CD4-positive, alpha-beta memory T cell (primary cell): ENCODE measurements at places on chromosomes 3 and 15. TPM values are rescaled to one million over a fixed set of nuclear protein-coding genes. Genes with fewer than 3 reads are reported as not detected.

DNA sequence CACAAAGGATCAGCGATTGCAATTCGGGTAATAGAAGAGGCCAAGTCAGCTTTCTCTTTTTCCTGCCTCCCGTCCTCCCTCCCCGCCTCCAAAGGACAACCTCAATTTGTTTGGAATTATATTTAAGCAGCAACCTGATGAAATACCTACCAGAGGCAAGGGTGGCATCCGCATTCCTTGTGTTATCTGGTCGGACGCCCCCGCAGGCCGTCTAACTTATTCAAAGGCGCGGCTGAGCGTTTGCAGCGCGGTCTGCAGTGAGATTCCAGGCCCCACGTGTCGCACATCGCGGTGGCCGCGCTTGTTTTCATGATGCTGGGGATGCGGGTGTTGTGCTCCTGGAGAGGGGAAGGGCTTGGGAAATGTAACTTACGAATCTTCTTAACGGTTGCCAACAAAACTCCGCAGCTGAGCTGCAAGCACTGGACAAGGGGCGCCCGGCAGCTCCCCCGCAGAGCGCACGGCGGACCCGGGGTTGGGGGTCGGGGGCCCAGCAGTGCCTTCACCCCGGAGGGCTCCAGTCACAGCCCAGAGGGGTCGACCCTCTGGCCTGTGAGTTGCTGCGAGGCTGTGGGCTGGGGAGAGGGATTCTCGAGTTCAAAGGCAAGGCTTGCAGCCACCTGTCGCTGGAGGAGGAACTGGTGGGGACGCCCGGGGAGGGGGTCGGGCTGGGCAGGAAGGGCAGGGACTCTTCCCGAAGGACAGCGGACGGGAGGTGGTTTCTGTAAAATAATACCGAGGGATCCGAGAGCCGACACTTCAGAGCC, 20.5 kb upstream of the RGMA start:
- H3K27ac ChIP-seq, result no peak overlapping the region
- no peaks in the 10 kb centered on the region for H3K36me3 ChIP-seq
- no peak overlapping the region for H3K4me3 ChIP-seq
- no peak for DNase-seq

DNA sequence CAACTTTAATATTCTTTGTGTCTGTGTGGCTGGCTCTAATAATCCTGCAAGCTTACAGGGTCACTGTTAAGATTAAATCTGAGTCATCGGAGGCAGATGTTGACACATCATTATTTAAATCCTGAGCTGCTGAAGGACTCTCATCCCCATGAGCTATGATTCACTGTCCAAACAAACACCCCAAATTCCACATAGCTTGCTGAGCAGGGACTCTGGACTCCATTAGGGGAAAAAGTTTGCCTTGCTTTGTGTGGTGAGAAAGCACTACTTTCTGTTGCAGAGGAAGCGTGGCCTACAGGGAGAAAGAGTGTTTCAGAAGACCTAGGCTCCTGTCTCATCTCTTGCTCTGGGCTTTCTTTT, 213.7 kb downstream of the PDCD6IP start:
- no peak for DNase-seq
- H3K4me1 ChIP-seq, result peaks cover 14% of the 10 kb centered on the region
- H3K4me3 ChIP-seq, result no peak overlapping the region

SSR3 gene
- polyA plus RNA-seq, result 158 TPM

GRCh38 chr3:39156421-39156820, 3.0 kb upstream of the CSRNP1 start:
- peaks cover 20% of the 10 kb centered on the region for H3K4me1 ChIP-seq
- no peaks in the 10 kb centered on the region for H3K36me3 ChIP-seq
- H3K27ac ChIP-seq, result no peak overlapping the region
